ENCODE measurements at places on chromosomes 16 and 17.

GRCh38 chr16:11593581-11593980 is 6.9 kb upstream of the LITAF start:
- no peak for DNase-seq

DNA sequence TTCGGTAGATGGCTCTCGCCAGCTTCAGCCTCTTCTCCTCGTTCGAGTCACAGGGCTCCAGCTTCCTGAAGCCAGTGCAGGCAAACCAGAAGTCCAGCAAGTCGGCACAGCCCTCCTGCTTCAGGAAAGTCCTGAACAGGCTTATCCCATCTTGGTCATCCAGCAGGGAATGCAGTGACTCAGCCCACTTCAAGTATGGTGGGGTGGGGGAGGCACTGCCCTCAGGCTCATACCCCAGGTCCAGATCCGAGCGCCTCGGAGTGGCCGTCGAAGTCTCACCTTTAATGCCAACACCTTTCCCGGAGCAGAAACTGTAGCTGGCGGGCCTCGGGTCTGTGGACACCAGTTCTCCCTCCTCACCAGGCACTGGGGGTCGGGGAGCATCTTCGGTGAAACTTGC is 5.9 kb downstream of the AXIN1 start:
- DNase-seq, result peak; percentile 72

DNA sequence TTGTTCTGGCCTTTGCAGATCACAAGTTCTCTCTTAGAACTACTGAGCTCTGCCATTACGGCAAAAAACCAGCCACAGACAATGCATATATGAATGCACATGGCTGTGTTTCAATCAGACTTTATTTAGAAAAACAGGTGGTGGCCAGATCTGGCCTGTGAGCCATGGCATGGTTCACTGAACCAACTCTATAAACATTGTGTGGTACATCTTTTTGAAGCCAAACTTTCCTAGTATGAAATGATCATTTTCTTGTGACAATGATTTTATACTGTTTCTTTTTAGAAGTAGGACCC is 65.9 kb upstream of the AMZ2 start:
- no peak for DNase-seq

GRCh38 chr17:19456016-19456927 is 45.2 kb downstream of the RNF112 start:
- DNase-seq, result no peak

DNA sequence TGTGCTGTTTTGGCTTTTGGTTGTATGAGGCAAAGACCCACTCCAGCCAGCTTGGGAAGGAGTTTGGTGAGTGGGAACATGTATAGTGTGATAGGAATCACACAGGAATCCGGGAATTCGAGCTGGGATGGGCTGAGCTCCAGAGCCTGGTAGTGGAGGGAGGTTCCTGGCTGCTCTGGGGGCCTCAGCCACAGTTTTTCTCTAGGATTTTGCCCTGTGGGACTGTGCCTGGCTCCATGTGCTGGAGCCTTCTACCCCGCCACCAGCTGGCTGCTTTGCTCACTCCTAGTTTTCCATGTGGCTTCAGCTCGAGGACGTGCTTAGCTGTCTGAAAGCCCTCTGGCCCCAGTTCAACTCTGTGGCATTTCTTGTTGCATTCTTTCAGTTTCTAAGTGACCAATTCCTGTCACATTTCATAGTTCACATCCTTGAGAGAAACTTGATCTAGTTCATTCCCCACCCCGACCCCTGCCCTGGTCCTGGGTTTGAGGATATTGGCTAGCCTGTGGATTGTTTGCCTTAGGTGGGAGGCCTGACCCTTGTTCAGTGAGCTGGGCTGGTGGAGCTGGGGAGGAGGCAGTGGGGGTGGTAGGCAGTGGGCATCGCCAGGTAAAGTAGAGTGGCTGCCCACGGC is 5.0 kb downstream of the SEC14L1 start:
- DNase-seq, result peak; percentile 51

GRCh38 chr16:67652578-67653127 is 7.4 kb downstream of the ACD start:
- DNase-seq, result no peak

- no peak for DNase-seq
Observed at GRCh38 chr16:73172241-73172972, 124.5 kb upstream of the ZFHX3 start.

DNA sequence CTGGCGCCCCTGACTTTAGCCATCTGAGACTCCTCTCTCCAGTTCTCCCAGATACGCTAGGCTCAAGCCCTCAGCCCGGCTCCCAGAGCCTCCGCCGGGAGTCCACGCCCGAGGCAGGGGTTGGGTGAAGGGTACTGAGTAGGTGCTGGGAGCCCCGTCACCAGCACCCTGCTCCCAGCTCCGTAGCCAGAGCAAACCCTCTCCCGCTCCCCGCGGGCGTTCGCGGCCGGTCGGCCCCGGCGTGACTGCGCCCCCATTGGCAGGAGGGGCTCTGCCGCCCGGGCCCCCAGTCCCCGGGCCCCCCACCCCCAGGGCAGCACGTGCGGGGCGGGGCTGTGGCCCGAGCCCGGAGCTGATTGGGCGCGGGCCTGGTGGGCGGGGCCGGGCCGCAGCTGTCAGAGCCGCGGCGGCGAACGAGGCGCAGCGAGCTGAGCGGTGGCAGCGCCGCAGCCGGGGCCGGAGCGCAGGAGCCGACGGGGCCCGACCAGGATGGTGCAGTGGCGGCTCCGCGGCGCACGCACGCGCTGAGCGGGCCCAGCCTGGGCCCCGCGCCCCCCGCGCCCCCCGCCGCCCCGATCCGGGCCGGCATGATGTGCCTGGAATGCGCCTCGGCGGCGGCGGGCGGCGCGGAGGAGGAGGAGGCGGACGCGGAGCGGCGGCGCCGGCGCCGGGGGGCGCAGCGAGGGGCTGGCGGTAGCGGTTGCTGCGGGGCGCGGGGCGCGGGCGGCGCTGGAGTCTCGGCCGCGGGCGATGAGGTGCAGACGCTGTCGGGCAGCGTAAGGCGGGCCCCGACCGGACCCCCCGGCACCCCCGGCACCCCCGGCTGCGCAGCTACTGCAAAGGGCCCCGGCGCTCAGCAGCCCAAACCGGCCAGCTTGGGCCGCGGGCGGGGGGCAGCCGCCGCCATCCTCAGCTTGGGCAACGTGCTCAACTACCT is at the start of gene SPNS2:
Gene SPNS2 (plus strand): TSS at position 421 of the 937 bp plus-strand sequence. CDS start 167 bp downstream, at position 588.
- DNase-seq, result no peak

- no peak for DNase-seq
Observed at GRCh38 chr17:31778523-31778922, 80.5 kb downstream of the COPRS start.

DNA sequence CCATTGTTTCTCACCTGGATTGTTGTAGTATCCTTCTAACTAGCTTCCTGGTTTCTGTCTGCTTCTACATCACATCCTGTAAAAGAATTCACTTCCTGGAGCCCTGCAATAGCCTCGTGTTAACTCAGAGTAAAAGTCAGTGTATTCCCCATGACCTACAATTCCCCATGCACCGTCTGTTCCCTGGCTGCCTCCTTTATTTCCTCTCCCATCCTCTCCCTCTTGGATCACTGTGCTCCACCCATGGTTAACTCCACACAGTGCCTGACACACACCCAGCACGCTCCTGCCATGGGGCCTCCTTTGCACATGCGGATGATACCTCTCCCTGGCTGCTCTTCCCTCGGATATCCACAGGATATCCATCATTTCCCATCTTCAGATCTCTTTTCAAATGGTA is 301.4 kb upstream of the IRX3 start:
- no peak for DNase-seq

- DNase-seq, result no peak
Observed at GRCh38 chr16:85057948-85058347, 30.4 kb downstream of the KIAA0513 start.

DNA sequence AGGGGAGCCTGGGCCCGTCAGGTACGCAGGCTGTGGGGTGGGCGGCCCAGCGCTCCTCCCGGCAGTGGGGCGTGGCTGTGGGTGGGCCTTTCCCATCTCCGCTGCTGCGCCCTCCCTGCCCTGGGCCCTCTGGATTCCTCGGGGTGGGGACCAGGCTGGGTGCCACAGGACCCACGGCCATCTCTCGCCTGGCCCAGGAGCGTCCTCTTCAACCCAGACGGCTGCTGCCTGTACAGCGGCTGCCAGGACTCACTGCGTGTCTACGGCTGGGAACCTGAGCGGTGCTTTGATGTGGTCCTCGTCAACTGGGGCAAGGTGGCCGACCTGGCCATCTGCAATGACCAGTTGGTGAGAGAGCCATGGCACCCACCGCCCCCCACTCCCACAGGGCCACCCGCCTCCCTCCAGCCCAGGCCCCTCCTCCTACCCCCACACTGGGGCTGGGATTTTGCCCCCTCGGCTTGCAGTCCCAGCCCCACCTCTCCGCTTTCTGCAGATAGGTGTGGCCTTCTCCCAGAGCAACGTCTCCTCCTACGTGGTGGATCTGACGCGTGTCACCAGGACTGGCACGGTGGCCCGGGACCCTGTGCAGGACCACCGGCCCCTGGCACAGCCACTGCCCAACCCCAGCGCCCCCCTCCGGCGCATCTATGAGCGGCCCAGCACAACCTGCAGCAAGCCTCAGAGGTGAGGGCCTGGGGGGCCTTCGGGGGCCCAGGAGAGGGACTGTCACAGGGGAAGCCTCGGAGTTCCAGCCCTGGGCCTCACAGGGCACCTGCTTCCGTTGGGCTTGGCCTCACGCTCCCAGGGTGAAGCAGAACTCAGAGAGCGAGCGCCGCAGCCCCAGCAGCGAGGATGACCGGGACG is 17.2 kb downstream of the KATNB1 start:
- DNase-seq, result no peak

- DNase-seq, result peak; percentile 75
Observed at GRCh38 chr16:90022209-90023077, 3.2 kb upstream of the DBNDD1 start.

DNA sequence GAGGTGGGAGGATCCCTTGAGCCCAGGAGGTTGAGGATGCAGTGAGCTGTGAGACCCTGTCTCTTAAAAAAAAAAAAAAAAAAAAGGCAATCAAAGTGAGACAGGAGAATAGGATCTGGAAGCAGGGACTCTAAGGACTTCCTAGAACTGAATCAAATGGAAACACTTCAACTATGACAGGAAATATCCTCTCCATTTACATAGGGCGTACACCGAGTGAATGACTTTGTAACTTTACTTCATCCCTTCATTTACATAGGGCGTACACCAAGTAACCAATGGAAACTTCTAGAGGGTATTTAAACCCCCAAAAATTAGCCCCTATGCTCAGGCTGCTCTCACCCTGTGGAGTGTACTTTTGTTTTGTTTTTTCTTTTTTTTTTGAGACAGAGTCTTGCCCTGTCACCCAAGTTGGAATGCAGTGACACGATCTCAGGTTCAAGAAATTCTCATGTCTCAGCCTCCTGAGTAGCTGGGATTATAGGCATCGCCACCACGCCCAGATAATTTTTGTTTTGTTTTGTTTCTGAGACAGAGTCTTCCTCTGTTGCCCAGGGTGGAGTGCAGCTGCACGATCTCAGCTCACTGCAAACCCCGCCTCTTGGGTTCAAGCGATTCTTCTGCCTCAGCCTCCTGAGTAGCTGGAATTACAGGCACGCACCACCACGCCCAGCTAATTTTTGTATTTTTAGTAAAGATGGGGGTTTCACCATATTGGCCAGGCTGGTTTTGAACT is 9.6 kb upstream of the PRPSAP1 start:
- no peak for DNase-seq

GRCh38 chr16:78235168-78235800 is 135.8 kb downstream of the WWOX start:
- DNase-seq, result peak; percentile 7

DNA sequence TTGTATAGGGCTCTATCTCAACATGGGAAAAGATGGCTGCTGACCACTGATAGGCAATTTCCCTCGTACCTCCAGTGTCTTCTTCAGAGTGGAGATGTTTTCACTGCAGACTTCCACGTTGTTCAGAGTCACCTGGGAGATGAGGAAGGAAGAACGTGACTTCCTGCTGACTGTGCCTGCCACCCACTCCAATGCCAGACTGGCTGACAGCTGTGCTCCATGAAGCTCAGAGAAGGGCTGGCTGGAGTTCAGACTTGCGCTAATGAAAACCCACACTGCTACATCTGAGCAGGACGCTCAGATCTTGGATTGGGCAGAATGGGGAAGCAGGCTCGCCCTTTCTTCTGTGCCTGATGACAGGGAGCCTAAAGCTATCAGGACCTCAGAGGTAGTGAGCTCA is 33.1 kb downstream of the COG4 start:
- no peak for DNase-seq

- DNase-seq, result peak; percentile 52
Observed at GRCh38 chr16:21301168-21301894, 23.2 kb upstream of the CRYM start.

DNA sequence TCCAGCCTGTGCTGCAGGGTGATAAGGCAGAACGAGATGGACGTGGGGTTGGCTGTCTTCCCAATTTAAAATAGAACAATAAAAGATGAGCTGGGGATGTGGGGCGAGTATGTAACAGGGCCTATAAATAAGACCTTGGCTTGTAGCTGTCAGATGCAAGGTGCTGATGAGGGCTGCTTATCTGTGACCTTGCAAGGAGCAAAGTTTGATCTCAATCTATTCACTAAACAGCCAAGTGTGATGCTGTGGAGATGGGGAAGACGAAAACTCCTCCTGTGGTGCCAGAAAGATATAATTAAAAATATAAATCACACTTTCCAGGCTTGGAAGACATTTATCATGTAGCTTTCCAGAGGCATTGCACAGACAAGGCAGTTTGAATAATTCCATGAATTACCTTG is 26.7 kb upstream of the TEX2 start:
- DNase-seq, result no peak

DNA sequence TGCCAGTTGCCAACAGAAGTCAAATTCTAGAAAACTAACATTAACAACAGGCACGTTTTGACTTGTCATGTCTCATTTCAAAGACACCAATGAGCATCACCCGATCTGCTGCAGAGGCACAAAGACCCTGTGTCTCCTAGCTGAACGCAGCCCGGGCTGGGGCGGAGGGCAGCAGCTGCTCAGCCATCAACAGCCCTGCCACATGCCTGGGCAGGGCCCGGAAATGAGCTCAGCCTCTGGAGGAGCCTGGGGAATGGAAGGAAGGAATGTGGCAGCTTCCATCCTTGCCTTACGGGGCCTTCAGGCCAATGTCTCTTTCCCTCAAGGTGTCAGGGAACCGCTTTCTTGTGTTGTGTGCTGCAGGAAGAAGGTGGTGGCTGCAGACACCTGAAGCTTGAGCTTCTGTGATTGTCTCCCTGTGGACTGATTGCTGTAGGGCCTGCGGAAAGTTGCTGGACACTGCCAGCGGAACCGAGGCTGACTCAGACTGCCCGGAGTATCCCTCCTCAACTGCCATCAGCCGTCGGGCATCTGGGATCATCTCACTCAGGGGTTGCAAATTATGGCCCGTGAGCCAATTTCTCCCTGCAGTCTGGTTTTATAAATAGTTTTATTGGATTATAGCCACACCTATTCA is 7.3 kb downstream of the CDH13 start:
- no peak for DNase-seq

GRCh38 chr16:49350265-49351095 is 23.1 kb upstream of the C16orf78 start:
- peak; percentile 13 for DNase-seq
